ENCODE measurements at places on chromosomes 5 and 9.

GRCh38 chr5:178216088-178216534 is 11.8 kb downstream of the HNRNPAB start:
- no peak for DNase-seq

DNA sequence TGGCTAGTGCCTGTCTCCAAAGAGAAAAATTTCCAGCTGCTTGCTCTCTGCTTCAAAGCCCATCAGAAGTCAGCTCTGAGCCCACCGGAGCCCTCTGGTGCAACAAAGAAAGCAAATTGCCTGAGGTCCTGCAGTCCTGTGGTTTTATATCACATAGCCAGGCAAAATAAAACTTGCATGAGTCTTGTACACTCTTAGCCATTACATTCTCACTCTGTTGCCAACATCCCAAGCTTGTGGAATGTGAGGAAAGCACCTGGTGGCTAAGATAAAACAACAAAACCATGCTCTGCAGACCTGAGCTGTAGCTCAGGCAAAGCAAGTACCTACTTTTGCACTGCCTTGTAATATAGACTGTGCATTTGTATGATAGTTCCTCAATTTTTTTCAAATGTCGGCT is 133.7 kb downstream of the GPBP1 start:
- no peak for DNase-seq

GRCh38 chr5:93188876-93189485 is 392.0 kb downstream of the NR2F1-AS1 start:
- DNase-seq, result no peak

- DNase-seq, result no peak
These were observed 151.4 kb downstream of the HSD17B3 start for GRCh38 chr9:96150324-96151227.

DNA sequence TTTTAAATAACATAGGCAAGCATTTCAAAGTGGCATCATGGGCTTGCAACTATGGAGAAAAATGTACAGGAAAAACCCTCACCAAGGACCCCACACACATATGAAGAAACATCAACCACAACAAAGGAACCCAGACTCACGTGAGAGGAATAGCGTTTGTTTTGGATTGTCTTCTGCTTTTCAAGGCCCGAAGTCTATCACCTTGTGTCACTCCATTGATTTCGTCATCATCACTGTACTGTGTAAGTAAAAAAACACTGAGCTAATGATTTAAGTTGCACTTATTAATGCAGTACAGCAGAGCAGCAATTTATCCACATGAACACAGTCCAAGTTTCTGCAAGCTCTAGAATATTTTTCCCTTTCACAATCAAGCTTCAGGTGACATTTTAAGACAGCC is 72.4 kb downstream of the HABP4 start:
- DNase-seq, result no peak

GRCh38 chr5:50415912-50416311 is 25.2 kb downstream of the EMB start:
- no peak for DNase-seq

- DNase-seq, result no peak
These were observed 1103.5 kb upstream of the DMAC1 start for GRCh38 chr9:8903077-8903476.

GRCh38 chr5:127858116-127858784 is 155.1 kb downstream of the CCDC192 start:
- DNase-seq, result no peak

DNA sequence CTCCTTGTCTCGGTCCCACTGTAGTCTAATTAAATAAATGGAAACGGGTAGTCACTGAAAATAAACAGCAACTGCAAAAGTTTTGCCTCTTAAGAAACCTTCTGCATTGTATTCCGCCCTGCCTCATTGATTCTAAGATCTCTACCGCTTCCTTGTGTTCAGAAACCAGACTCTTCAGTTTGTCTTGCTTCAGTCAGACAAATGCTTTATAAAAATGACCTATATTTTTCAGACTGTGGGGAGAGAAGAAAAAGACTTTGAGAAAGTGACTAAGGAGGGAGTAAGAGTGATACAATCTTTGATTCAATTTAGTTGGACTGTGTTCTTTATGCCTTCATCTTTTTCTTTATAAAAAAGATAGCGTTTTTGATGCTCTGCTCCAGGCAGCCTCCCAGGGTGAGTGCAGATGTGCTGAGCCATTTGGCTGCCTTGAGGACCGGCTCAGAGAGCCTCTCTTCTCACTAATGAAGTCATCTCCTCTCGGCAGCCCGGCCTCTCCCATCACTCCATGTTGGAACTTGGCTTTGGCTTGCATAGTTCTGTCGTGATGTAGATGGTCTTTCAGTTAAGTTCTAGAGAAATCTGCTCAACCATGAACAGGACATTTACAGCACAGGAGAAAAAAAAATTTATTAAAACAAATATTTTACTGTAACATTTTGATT is 4.0 kb upstream of the VCAN start:
- no peak for DNase-seq

DNA sequence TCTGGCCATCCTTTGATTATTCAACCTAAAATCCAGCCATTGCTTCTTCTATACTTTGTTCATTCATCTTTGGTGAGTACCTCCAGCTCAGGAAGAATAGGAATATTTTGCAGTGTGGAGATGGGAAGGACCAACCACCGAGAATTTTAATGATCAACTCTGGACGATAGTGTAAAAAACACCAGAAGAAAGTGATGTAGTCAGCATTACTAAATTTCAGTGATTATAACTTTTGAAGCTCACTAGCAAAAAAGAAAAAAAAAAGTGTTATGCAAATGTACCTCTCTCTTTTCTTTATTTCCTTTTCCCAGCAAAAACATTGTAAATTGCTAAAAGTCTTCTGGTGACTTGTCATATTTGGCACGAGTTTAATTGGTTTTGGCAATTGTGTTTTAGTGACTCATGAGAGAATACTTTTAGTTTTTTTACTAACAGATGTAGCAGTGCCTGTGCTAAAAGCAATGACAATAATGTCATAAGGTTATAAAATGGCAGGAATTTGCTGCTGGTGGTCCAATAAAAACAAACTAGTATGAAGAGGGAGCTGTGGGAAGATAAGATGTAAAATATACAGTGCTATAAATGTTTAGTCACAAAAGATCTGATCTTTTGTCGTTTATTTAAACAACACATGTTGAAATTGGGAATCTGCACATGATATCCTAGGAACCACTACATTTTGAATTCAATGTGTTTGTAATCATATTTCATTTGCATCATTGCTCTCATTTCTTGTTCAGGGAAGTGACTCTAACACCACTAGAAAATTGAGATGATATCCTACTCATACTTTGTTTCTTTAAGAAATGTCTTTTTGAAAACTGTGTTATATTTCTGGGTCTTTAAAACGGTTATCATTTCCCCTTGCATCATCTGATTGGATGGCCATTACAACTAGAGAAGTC is 81.3 kb upstream of the ERCC6L2 start:
- DNase-seq, result no peak

- DNase-seq, result no peak
These were observed 6.6 kb downstream of the TJP2 start for GRCh38 chr9:69180670-69181069.

- no peak for DNase-seq
These were observed 1.8 kb upstream of the LHX3 start for GRCh38 chr9:136206602-136207275.

Data from NCI-H2107 (cell line).